ENCODE measurements at places on chromosomes 12 and 14. TPM values are rescaled to one million over a fixed set of nuclear protein-coding genes. Genes with fewer than 3 reads are reported as not detected.
A peak's percentile ranks its signal among the peaks of the same experiment; 100 is the strongest.

KCNH3 gene
- 0.41 TPM for total RNA-seq

- no peak for DNase-seq
Observed at GRCh38 chr12:1875608-1876007, 42.8 kb downstream of the CACNA2D4 start.

- DNase-seq = no peak
Observed at GRCh38 chr14:76698191-76698590, 63.1 kb upstream of the VASH1 start.

DNA sequence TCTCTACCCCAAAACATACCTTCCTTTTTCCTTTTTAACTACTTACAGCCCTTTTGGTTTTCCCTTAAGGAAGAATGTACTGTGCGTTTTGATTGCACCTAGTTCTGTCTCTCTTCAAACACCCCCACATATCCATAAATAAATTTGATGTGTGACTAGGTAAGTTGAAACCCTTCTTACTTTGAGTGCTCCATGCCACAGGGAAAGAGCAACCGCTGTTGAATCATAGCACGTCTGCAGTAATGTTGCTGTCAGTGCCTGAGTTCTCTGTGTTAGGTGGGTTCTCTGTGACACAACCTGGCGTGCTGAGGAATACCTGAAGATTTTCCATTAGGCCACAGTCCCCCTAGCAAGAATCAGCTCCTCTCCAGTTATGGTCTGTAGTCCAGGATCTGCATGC, 102.1 kb downstream of the FIGNL2 start:
- no peak for DNase-seq

MFAP5 gene
- total RNA-seq = 15.8 TPM

GRCh38 chr12:123365025-123365917, 624 bp upstream of the SBNO1 start:
- peak; percentile 91 for DNase-seq

GRCh38 chr12:2672863-2673262, 121.9 kb upstream of the FKBP4 start:
- no peak for DNase-seq

- no peak for DNase-seq
Observed at GRCh38 chr12:28893365-28893764, 255.7 kb upstream of the FAR2 start.

GRCh38 chr12:57939291-57939690, 2.1 kb upstream of the ATP23 start:
- no peak for DNase-seq

C3AR1 gene
- 0.41 TPM for total RNA-seq

CFAP73 gene
- not detected for total RNA-seq

DNA sequence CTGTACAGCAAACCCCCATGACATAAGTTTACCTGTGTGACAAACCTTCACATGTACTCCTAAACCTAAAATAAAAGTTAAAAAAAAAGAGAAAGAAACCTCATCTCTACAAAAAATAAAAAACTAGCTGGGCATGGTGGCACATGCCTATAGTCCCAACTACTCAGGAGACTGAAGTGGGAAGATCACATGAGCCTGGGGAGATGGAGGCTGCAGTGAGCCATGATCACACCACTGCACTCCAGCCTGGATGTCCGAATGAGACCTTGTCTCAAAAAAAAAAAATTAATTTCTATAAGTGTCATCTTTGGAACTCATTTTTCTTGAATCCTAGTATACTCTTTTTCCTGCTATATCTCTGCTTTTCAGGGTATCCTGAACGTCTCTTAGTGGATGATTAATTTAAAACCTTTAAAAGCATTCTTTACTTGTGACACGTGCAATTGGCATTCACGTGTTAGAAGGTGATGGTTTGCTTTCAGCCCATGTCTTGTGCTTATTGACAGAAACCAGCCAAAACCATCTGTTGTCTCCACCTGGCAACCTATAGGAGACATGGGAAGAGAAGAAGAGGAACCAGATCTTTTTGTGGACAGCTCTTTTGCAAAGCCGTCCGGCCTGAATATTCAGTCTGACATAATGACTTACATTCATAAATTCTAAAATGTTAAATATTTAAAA, 30.6 kb upstream of the PPFIBP1 start:
- no peak for DNase-seq

- no peak for DNase-seq
Observed at GRCh38 chr14:78508023-78508422, 337.9 kb downstream of the NRXN3 start.

TCP11L2 gene
- total RNA-seq = 24.9 TPM

DNA sequence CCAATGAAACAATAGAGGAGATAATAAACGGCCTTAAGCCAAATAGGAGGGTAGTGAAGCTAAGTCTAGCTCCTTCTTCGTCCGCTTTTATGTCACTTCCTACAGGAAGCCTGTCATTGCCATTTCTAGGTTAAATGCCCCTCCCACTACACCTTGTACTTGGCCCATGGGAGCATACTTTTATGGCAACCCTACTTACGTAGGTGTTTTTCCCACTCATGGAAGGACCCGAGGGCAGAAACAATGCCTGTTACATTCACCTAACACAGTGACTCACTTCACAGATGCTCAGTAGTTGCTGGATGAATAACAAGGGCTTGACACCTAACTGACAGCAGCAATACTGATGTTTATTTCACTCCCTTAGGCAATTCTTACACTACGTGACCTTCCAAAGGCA, 44.5 kb downstream of the ALKBH1 start:
- DNase-seq = no peak

CCDC175 gene
- not detected for total RNA-seq

- peak; percentile 98 for DNase-seq
Observed at GRCh38 chr12:95805864-95806671, 15.5 kb upstream of the NTN4 start.

TOX4 gene
- total RNA-seq = 67.4 TPM

- DNase-seq = no peak
Observed at GRCh38 chr14:49189375-49189774, 396.8 kb downstream of the RPS29 start.

GRCh38 chr12:62259631-62259992, 592 bp upstream of the USP15 start:
- no peak for DNase-seq

DNA sequence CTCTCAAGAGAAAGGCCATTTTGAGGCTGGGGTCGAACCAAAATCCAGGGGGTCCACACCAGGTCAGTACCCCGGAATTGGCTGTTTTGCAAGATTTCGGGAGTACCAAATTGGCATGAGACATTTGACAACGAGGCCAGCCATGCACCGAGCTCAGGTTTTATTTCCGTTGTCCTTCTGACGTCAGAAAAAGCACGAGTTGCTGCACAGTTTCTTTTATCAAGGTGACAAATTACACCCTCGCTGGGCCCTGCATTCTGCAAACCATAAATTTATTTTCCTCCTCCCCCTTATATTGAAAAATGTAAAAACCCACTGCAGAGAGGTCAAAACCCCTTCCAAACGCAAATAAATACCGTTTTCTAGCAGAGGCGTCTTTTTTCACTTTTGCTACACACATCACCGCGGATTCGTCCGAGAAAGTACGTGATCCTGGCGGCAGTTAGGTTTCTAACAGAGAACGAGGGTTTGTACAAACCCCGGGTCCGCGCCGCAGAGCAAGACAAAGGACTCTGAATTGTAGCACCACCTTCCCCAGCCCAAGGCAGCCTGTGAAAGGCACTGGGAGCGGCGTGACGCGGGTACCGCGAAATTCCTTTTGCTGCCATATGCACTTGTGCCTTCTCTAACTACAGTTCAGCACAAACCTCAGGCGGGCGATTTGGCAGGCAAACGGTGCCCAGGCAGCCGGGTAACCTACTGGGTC, 1.8 kb downstream of the SLC38A1 start:
- no peak for DNase-seq

DTX1 gene
- 1.8 TPM for total RNA-seq

GRCh38 chr12:62251609-62251958, 8.6 kb upstream of the USP15 start:
- no peak for DNase-seq

CD163L1 gene
- total RNA-seq = 4.2 TPM

GRCh38 chr14:51581017-51581881, 70.5 kb upstream of the FRMD6 start:
- peak; percentile 39 for DNase-seq

DNA sequence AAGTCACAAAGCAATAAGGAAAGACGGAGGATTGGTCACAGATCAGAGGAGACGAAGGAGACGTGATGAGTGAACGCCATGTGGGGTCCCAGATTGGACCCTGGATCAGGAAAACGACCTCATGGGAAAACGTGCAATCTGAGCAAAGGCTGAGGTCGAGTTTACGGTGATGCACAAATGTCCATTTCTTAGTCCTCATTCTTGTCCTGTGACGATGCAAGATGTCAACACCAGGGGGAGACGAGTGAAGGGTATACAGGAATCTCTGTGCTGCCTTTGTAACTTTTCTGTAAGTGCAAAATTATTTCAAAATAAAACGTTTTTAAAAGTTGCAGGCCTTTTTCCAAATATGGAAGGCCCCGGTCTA, 329.8 kb downstream of the MED13L start:
- DNase-seq = no peak

GRCh38 chr12:133135747-133136146, 5.3 kb downstream of the ZNF10 start:
- DNase-seq = no peak

DNA sequence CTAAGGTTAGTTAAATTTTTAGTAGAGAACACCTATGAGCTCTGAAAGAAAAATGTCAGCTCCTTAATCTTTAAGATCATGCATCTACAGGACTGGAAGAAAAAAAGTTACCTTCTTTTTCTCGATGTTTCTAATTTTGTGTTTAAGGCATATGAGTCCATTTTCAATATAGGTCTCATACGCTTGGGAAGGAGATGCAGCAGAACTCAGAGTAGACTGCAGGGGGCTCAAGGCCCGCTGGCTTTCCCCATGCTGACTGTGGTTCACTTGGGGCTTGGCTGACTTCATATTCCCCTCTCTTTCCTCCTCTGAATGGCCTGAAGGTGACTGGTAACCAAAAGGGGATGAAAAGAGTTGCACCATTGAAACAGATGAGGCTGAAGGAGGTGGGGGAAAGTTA, 1.5 kb downstream of the CAPRIN2 start:
- DNase-seq = no peak

DNA sequence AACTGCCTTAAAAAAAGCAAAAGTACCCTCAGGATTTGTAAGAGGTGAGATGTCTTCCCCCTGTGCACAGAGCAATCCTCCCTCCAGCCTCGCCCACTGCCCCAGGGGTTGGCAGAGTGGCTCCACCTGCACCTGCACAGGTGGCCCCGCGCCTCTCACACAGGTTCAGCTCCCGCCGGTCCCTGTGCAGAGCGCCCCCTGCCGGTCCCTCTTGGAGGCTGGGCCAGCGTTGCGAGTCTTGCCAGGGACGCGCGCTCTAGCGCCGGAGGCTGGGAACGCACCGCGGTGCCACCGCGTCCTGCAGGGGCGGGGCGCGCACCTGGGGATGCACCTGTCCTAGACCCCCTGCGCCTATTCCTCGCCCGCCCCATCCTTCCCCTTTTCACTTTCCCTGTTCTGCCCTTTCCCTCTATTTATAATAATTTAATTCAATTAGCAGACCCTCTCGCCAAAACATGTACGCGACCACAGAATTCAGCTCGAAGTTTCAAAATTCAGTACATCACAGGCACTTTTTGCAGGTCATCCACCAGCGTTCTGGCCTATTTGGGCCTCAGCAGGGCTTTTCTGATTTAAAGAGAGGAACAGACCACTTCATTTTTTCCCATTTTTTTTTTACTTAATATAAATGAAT, 618.6 kb downstream of the AACS start:
- DNase-seq = no peak

GRCh38 chr14:24838945-24839616, 205.1 kb upstream of the GZMB start:
- no peak for DNase-seq

DNA sequence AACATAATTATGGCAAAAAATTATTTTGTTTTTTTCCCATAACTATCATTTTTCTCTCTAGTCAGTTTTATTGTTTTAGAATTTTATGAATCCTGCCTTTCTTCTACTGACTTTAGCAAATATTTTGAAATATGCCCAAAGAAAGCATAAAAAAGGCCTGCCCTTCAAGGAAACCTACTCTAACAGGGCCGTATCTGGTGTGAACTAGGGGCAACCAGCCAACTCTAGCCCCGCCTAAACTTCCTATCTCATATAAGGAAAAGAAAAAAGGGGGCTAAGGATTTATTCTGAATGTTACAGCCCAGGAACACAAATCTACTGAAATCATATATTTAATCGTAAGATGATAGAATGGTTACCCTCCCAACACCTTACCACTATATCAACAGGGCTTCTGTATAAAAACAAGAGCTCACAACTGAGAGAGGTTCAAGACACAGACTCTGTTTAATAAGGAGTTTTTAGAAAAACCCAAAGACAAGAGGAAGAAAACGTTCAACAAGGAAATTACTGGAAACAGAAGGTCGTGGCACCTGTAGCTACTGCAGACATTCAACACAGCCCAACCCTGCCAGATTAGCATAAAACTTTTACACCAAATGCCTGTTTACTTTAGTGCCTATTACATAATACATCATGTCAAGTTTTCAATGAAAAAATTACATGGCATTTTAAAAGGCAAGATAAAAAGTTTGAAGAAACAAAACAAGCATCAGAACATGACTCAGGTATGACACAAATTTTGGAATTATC, 12.9 kb upstream of the EPYC start:
- DNase-seq = no peak

DNA sequence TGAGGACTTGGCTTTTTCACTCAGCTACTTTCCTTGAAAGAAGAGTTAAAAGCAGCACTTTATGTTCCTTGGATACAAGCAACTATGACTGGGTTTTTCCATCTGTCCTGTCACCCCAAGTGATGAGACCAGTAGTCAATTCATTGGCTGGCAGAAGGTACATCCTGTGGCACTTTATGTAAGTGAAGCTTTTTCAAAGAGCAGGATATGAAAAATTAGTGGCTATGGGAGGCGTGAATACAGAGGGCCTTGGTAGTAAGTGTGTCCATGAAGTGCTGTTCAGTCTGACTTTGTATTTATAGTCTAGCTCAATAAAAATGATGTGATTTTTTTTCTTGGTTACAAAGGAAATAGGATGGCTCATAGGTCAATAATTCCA, 68.8 kb downstream of the DRAM1 start:
- DNase-seq = no peak

- no peak for DNase-seq
Observed at GRCh38 chr14:68047906-68048305, 228.3 kb downstream of the RAD51B start.

CELA1 gene
- not detected for total RNA-seq

- no peak for DNase-seq
Observed at GRCh38 chr14:44777584-44777983, 184.2 kb downstream of the KLHL28 start.

GRCh38 chr12:26704684-26705460, 128.1 kb downstream of the ITPR2 start:
- DNase-seq = peak; percentile 19

SLC6A13 gene
- total RNA-seq = not detected
